Renal cortex interstitium (tissue), 15 donors: ENCODE measurements at places on chromosomes 7 and 10.

DNA sequence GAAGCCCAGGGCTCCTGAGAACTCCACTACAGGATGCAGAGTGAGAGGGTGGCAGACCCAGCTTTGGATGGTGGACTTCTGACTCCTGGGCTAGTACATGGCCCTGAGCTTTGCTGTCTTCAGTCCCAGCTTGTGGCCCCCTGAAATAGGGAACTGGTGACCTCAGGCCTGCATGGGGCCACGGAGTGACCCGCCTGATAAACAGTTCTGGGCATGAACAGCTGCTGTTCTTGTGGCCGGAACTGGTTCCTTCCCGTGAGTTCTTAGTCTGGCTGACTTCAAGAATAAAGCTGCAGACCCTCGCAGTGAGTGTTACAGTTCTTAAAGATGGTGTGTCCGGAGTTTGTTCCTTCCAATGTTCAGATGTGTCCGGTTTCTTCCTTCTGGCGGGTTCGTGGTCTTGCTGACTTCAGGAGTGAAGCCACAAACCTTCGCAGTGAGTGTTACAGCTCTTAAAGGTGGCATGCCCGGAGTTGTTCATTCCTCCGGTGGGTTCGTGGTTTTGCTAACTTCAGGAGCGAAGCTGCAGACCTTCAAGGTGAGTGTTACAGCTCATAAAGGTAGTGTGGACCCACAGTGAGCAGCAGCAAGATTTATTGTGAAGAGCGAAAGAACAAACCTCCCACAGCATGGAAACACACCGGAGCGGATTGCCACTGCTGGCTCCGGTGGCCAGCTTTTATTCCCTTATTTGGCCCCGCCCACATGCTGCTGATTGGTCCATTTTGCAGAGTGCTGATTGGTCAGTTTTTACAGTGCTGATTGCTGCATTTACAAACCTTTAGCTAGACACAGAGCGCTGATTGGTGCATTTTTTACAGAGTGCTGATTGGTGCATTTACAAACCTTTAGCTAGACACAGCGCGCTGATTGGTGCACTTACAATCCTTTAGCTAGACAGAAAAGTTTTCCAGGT is 268.0 kb downstream of the ZEB1 start:
- no peak for DNase-seq

GRCh38 chr7:96182424-96183158 is 139.3 kb downstream of the SLC25A13 start:
- DNase-seq: no peak

- no peak for DNase-seq
Observed at GRCh38 chr10:71645185-71645584, 74.4 kb downstream of the C10orf105 start.

- no peak for DNase-seq
Observed at GRCh38 chr7:44072364-44073231, 7.2 kb upstream of the PGAM2 start.

DNA sequence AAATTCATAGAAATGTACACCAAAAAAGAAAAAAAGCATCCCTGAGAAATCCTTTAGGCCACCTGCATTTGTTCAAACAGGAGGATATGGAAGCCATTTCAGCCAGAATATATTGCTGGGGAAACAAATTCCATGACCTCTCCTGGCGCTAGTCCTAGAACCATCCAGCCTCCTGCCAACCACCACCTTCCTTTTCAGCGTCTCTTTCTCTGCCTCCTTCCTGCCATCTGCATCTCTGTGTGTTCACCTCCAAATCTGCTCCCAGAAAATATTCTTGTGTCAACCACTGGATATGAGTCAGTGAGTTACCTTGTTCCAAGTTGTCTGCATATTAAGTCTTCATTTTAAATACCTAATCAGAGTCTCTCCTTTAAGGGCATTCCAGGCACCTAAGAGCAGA is 50.6 kb upstream of the NPY start:
- no peak for DNase-seq

- DNase-seq: no peak
Observed at GRCh38 chr7:133230591-133231194, 22.2 kb upstream of the EXOC4 start.

DNA sequence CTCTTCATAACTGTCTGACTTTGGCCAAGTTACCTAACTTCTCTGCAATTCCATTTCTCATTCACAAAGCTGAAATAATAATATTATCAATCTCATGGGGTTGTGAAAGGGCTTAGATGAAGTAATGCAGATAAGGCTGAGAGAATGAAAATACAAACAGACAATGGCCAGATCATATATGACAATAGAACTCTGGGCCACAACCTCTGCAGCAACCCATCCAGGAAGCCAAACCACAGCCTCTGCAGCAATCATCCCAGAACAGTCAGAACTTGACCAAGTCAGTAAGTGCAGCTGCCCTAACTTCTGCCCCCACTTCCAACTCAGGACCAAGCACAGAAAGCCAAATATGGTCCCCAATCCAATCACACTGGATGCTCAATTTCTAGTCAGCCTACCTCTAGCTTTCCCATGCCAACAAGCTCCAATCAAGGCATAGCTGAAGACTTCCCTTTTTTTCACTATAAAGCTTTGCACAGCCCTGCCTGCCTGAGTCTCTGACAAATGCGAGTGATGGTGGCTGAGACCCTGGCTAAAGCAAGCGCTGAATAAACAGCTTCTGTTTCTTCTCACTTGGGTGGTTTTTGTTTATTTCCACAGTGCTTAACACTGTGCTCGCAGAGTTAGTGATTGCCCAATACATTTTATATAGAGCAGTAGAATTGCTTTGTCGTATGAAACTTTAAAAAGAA is 34.8 kb upstream of the TNPO3 start:
- no peak for DNase-seq

DNA sequence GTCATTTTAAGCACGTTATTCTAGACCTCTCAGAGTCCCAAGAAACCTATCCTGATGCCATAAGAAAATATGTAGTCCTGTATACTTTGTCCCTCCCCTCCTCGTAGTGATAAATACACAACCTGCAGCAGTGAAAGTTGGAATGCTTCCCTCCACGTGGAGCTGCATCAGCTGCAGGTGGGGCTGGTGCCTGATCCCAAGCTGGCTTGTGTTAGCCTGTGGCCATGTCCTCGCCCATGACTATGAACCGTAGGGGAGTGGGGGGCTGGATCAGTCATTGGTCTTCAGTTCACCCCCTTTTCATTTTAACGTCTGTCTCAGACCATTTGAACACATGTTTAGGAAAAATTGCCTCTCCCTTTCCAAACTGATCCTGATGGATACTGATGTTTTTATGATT is 171.4 kb upstream of the HABP2 start:
- DNase-seq: no peak

- no peak for DNase-seq
Observed at GRCh38 chr10:85459906-85460305, 906.7 kb downstream of the GRID1 start.

DNA sequence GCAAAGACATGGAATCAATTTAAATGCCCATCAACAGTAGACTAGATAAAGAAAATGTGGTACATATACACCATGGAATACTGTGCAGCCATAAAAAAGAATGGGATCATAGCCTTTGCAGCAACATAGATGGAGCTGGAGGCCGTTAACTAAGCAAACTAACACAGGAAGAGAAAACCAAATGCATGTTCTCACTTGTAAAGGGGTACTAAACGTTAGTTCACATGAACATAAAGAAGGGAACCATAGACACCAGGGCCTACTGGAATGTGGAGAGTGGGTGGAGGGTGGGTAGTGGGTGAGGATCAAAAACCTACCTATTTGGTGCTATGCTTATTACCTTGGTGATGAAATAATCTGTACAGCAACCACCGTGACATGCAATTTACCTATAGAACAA is 78.4 kb upstream of the GSDME start:
- no peak for DNase-seq

- DNase-seq: no peak
Observed at GRCh38 chr10:22764639-22765038, 50.3 kb upstream of the PIP4K2A start.

DNA sequence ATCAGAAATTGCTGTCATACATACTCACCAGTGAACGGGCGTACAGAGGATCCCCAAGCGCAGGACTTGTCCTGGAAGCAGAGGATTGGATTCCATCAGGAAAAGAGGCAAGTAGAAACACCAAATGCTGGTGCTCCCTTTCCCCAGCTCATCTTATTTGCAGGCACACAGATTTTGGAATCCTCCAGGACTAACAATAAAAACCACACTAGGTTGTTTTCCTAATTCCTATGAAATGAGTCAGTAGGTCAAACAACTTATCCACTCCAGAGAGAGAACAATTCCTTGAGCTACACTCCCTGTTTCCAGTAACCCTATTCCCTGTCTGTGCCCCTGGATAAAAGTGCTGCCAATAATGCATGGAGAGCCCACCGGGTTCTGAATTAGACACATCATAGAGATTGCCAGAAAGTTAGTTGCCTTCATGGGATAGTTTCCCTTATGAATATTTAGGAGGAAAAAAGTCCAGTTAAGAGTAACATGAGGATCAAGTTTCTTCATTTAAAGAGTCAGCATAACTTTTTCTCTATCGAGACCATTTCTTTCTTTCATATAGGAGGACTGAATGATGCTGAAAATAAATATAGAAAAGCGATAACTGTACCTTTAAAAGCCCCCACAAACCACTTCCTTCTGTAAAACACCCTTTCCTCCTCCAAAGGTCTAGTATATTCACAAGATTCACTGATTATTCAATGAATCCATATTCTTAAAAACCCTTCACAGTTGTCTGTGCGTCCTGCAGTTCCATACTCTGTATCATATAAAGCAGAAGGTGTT is 178.3 kb upstream of the KLF14 start:
- no peak for DNase-seq

DNA sequence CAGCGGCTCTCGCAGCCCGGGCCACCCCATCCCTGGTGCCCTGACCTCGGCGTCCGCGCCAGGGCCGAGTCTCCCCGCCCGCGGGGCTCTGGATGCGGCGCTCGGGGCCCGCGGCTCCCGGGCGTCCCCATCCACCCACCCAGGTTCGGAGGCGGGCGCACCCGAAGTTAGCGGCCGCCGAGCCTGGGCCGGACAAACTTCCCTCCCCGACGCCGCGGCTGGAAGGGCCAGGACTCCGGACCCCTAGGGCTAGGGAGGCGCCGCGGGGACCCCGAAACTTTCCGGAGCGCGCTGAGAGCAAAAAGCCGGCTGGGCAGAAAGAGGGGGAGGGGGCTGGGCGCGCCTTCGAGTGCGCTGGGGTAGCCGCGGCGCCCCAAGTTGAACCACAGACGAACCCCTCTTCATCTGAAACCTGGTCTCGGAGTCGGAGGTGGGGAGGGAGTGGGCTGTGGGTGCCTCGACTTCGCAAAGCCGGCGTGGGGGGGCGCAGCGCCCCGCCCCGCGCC is 3.7 kb upstream of the ELFN1 start:
- no peak for DNase-seq

DNA sequence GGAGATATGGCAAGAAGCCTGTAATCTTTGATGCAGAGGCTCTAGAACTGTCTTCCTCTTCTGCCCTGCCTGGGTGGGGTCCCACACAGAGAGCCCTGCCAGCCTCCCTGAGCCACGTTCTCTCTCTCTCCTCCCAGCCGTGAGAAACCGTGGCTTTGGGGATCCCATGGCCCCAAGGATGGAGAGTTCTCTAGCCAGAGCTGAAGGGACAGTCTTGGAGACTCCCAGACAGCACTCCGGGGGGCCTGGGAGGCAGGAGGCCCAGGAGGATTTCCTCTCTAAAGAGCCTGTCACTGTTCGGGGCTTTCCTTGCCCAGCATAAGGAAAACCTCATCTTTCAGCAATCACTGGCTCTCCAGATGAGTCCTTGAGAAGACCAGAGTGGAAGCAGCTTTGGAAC is 227.1 kb downstream of the ARHGAP12 start:
- no peak for DNase-seq

DNA sequence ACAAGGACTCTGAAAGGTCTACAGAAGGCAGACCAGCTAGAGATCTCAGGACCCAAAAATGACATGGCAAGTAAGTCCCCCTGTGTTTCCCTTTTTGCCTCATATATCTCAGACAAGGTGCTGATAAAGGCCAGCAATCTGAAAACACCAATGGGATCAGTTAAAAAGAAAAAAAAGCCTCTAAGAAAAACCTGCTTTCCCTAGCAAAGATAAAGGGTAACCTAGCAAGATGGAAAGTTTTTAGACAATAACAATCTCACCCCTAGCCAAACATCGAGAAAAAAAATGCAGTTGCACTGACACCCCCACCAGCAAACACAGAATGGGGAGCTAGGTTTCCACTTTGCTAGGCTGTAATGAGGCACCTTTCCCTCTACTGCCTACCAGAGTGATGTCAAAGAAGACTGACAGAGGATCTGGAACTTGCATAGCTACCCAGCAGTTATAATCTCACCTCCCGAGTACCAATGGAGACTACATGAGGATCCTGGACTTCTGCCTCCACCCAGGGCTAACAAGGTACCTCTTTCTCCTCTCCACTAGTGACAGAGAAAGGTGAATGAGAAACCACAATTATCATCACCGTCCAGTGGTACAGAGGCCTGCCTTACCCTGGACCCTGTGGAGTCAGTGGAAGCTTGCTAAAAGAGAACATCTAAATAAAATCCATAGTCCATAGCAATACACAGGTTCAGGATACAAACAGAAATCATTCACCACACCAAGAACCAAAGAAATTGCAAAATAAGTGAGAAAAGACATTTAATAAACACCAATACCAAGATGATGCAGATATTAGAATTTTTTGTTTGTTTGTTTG is 240.8 kb downstream of the ARHGAP12 start:
- no peak for DNase-seq
